Activated naive CD4-positive, alpha-beta T cell treated with Interleukin-2 at 50 U/mL for 16 hours (primary cell): ENCODE measurements at places on chromosomes 1 and 21.

DNA sequence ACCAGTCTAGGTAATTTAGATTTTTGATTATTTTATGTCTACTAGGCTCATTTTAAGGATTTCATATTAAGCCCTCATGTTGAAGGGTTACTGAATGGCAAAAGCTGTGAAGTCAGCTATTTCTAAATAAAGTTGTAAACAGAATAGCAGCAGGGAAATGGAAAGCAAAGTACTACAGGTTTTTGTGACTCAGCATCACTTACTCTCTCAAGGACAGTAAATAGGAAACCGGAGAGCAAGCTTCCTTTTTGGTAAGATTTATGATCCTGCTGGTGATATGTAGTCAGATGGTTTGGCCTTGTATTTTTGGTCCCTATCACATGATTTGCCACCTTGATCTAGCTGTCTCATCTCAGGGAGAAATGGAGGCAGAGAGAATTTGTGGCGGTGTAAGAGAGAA is 226.0 kb downstream of the RPS6KC1 start:
- DNase-seq, result no peak

GRCh38 chr1:1437904-1438376 is 2.5 kb downstream of the VWA1 start:
- DNase-seq, result no peak

GRCh38 chr1:108718927-108719655 is 6.4 kb downstream of the FNDC7 start:
- DNase-seq, result no peak

GRCh38 chr1:185795181-185795580 is 61.0 kb downstream of the HMCN1 start:
- DNase-seq, result no peak

DNA sequence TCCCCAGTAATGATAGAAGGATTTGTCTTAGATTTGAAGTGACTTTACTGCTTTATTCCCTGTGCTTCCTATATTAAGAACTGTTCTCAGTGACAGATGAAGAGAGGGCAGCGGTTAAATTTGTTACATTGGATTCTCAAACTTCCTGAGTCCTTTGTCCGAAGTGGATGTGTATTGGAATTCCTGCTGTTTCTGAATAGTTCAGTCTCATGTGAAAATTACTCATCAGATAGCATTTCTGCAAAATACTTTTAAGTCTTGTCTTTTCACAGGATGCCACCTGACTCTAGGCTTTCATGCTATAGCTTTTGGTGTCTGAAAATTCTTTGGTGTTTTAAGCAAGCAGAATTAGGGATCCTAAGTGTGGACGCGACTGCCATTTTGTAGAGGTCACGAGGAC is 83.6 kb downstream of the PRDM2 start:
- DNase-seq, result no peak

DNA sequence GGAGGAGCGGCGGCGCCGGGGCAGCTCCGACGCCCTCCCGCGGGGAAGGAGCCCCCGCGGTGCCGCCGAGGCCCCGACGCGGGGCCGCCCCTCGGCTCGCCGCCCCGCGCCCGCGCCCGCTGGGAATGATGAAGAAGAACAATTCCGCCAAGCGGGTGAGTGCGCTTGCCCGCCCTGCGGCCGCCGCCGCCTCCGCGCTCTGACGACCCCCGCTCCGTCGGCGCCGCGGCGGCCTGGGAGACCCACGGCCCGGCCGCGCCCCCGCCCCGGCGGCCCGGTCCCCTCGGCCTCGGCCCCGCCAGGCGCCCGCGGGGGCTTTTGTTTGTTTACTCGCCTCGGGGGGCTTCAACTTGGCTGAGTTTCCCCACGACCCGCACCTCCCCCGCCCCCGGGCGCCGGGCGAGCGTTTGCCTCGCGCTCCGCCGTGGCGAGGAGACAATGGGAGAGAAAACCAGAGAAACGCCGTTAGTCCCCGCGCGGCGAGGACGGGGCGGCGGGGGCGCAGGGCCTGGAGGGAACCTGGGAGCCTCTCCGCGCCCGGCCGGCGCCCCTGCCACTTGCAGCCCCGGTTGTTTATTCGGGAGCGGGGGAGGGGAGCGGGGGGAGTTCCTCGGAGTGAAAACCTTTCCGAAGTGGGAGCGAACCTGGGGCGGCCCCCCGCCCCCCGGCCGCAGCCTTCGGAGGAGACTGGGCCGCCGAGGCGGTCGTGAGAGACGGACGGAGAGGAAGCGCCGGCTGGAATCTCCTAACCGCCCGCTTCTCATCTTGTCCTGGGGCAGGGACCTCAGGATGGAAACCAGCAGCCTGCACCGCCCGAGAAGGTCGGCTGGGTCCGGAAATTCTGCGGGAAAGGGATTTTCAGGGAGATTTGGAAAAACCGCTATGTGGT is 661 bp downstream of the PLEKHO1 start:
- peak; percentile 40 for DNase-seq

DNA sequence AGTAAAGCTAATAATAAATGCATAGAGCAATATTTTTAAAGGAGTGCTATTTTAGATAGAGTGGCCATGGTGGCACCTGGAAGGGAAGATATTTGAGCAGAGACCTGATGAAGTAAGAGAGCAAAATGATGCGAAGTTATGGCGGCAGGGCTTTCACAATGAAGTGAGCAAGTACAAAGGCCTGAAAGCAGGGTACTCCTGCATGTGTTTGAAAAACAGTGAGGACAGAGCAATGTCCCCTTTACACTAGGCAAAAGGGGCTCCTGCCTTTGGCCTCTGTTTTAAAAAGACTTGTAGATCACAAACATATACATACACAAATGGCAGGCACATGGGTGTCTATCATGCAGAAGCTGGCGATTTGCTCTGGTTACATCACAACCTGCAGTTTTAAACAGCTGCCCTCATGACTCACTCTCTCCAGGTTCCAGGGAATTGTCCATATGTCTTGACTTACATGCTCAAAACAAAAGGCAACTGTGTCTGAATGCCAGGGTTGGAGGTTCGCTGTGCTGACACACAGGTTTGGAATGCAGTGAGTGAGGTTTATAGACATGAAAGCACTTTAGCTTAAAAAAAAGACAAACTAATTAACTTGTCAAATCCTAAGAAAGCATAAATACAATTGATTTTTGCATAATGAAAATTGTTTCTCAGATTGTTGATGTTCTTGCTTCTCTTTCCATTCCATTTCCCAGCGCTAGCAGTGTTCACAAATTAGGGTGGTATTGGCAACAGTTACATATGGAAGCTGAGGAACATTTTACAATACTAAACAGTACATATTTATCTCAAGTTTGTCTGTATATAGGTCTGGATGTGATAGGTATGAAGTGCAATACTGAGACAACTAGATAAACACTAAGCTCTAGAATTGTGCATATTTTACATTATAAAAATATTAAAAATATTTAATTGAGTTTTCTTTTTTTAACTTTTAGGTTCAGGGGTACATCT is 313.9 kb downstream of the BARHL2 start:
- no peak for DNase-seq

DNA sequence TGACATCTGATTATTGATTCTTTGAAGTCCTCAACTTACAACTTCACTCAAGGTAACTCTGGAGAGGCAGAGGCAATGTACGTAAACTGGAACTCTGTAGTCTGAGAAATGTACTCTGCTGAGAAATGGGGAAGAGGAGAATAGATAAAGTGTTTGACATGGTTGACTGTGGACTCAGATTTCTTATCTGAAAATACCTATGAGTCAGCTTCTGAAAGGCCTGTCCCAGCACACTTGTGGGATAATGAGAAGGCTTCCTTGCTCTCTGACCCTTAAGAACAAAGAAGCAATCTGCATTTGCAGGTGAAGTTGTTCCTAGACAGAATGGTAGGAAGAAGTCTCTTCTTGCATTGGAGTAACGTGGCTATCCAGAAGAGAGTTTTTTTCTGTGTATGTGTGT is 1573.5 kb downstream of the BRINP3 start:
- no peak for DNase-seq

- no peak for DNase-seq
Observed at GRCh38 chr1:12314333-12314903, 84.6 kb downstream of the VPS13D start.

DNA sequence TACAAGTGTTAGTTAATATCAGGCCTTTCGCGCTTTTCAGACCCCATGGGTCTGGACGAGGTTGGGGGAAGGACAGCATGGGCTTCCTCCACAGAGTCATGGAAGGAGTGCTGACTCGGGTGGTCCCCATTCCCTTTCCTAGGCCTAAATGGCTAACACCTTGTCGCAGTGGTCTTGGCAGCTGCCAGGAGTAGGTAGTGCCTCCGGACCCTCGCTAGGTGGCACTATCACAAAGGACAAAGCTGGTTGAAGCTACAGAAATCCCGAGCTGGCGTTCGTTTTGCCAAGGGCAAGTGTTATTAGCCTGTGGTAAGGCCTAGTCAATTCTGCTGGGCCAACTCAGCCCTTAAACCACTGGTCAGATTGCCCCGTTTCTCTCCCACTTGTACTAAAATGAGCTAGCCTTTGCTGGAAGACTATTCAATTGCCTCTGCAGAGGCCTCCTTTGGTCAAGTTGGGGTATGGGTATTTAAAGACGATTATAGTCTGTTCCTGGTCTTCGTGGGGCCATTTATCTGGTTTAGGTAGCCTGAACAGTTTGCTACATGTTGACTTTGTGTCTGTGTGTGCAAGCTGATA is 1.1 kb upstream of the UBE2Q1 start:
- DNase-seq, result peak; percentile 82

DNA sequence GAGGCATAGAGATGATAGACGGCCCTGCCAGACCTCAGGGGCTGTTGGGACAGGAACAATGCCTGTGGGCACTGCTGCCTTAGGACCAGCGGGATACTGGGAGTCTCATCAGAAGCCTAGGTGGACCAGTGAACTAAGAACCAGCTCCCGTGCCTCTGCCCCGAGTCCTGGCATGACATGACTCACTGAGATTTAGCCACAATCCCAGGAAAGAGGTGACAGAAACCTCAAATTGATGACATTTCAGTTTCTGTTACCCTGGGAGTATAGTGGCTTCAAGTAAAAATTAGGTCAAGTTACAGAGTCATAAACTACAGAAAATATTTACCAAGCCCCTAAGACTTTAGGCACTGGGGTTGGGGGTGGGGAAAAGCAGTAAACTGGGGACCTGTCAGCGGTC is 74.6 kb upstream of the GADD45A start:
- no peak for DNase-seq

DNA sequence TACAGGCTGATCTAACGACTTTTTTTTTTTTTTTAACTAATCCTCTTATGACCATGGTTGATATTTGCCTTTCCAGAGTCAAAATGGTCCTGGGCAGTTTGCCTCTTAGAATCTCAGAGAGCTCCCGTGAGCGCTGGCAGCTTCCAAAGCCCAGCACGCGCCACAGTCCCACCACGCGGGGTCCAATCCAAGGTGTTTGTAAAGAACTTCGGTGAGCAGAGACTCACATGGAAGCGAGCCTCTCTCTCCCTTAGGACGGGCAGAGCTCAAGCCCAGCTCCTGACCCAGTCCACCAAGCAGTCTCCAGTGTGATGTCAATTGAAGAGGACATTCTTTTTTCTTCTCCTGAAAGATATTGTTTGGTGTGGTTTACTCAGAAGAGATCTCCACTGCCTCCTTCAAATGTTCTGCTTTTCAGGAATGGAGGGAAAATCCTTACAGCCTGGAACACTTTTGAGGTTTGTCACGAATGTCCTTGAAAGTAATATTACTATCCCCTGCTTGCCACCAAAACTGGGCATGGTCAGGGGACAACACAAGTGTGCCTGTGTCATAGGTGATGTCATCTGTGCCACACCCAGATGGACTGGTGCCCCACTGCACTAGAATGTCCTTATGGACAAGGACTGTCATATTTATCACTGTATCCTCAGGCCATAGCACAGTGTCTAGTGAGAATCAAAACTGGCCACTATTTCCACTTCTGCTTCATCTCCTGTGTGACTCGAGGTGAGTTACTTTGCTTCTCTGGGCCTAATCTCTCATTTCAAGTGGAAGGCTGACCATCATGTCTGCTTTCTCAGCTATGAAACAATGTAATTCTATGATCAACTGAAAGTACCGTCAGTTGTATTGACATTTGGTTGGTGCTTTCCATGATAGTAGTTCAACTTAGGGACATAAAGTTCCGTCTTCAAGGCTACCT is 97.4 kb upstream of the EDEM3 start:
- DNase-seq, result no peak

- no peak for DNase-seq
Observed at GRCh38 chr1:89489047-89489729, 35.4 kb upstream of the LRRC8B start.
